Activated CD8-positive, alpha-beta memory T cell treated with anti-CD3 and anti-CD28 coated beads, Interleukin-2, amount 10 ng/mL, durations not matched to agents 7 days and 5 days (primary cell): ENCODE measurements at places on chromosomes 6 and 20.

GRCh38 chr6:75230484-75231325, 12.9 kb downstream of the COX7A2 start:
- peaks cover 2% of the 10 kb centered on the region for H3K4me1 ChIP-seq
- H3K27me3 ChIP-seq, result peaks cover 7% of the 10 kb centered on the region

- no peak overlapping the region for H3K4me3 ChIP-seq
- DNase-seq, result no peak
- no peaks in the 10 kb centered on the region for H3K36me3 ChIP-seq
- no peak overlapping the region for H3K27ac ChIP-seq
These were observed 53.7 kb upstream of the SLCO4A1 start for GRCh38 chr20:62588458-62589149.

DNA sequence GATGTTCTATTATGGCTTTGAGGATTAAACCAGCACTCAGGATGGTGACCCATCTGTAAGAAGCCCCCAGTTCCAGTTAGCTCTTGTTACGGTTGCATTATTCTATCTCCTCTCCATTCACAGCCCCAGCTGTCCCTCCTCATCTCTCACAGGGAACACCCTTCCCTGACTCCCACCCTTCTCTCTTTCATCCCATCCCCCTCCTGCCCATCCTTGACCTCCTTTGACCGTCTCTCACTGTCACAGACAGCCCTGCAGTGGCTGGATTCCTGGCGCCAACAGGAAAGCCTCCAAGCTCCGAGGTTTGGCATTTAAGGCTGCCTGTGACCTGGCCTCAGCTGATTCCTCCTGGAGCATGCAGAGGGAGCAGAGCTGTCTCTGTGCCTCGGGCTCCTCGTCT, 4.2 kb upstream of the BPIFB4 start:
- H3K36me3 ChIP-seq, result no peaks in the 10 kb centered on the region
- no peaks in the 10 kb centered on the region for H3K27me3 ChIP-seq
- H3K4me3 ChIP-seq, result no peak overlapping the region
- H3K4me1 ChIP-seq, result no peaks in the 10 kb centered on the region
- no peak overlapping the region for H3K27ac ChIP-seq

DNA sequence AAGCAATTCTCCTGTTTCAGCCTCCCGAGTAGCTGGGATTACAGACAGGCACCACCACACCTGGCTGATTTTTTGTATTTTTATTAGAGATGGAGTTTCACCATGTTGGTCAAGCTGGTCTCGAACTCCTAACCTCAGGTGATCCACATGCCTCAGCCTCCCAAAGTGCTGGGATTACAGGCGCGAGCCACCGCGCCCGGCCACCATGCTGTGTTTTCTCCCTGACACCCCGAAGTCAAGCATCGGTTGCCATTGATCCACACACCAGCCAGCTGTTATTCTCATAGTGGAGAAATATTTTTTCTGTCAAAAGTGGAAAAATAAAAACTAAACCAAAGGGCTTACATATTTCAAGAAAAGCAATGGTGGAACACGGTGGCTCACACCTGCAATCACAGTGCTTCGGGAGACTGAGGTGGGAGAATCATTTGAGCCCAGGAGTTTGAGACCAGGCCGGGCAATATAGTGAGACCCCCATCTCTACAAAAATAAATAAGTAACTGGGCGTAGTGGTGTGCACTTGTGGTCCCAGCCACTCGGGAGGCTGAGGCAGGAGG, 157.4 kb downstream of the ZMYND8 start:
- peaks cover 4% of the 10 kb centered on the region for H3K27me3 ChIP-seq
- DNase-seq, result no peak
- no peak overlapping the region for H3K4me3 ChIP-seq
- H3K36me3 ChIP-seq, result no peaks in the 10 kb centered on the region
- peaks cover 10% of the 10 kb centered on the region for H3K4me1 ChIP-seq
- H3K27ac ChIP-seq, result no peak overlapping the region

DNA sequence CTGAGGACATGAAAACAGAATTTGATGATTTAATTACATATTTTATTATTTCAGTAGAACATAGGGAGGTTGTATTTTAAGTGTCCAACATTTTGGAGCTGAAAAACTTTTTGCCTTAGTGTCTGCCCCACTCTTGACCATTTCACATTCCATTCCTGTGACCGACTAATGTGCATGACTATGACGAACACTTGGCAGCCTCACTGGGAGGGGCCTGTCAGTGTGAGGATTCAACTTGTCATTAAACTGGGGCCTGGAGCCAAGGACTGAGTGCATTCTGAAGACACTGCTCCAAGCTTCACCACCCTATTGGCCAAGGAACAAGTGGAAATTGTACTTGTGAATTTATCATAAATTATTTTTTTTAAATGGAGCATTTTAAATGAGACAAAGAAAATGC, 661.3 kb downstream of the BCKDHB start:
- no peak overlapping the region for H3K4me3 ChIP-seq
- H3K27me3 ChIP-seq, result no peaks in the 10 kb centered on the region
- no peak overlapping the region for H3K27ac ChIP-seq

GRCh38 chr6:28355743-28356665, 6.3 kb downstream of the ZKSCAN3 start:
- peaks cover 23% of the 10 kb centered on the region for H3K4me1 ChIP-seq
- H3K27me3 ChIP-seq, result no peaks in the 10 kb centered on the region
- H3K27ac ChIP-seq, result peak overlapping the region; percentile 85
- peak; percentile 77 for DNase-seq

GRCh38 chr6:4999586-4999985, 4.3 kb downstream of the RPP40 start:
- peaks cover 12% of the 10 kb centered on the region for H3K4me1 ChIP-seq
- H3K27ac ChIP-seq, result no peak overlapping the region
- H3K36me3 ChIP-seq, result peaks cover 2% of the 10 kb centered on the region

- no peaks in the 10 kb centered on the region for H3K27me3 ChIP-seq
- no peak overlapping the region for H3K4me3 ChIP-seq
- no peaks in the 10 kb centered on the region for H3K4me1 ChIP-seq
These were observed 42.8 kb downstream of the MCHR2 start for GRCh38 chr6:99951016-99951805.

DNA sequence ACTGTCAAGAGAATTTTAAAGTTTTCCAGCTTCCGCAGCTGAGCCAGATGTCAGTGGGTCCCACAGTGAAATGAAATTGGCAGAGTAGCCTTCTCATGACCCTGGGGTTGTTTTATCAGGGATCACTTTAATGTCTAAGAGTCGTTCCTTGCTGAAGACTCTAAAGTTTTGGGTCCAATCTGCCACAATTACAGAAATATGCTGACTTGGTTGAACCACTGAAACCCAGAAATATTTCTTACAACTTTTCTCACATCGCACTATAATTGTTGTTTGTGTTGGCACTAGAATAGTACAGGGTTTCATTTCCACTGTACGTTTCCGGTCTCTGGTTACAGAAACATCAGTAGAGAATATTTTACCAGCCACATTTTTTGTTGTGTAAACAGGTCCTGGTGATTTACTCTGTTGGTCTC, 109.0 kb downstream of the HMGCLL1 start:
- H3K4me3 ChIP-seq, result no peak overlapping the region
- H3K27ac ChIP-seq, result no peak overlapping the region
- no peak for DNase-seq
- H3K27me3 ChIP-seq, result no peaks in the 10 kb centered on the region
- H3K4me1 ChIP-seq, result no peaks in the 10 kb centered on the region

GRCh38 chr6:163750431-163751031, 336.0 kb downstream of the QKI start:
- peak overlapping the region; percentile 6 for H3K4me3 ChIP-seq
- H3K27ac ChIP-seq, result peak overlapping the region; percentile 67
- peaks cover 21% of the 10 kb centered on the region for H3K4me1 ChIP-seq
- H3K27me3 ChIP-seq, result peaks cover 8% of the 10 kb centered on the region

- peak overlapping the region; percentile 74 for H3K4me3 ChIP-seq
- peak; percentile 41 for DNase-seq
- H3K27me3 ChIP-seq, result peaks cover 50% of the 10 kb centered on the region
- no peaks in the 10 kb centered on the region for H3K36me3 ChIP-seq
These were observed 2.8 kb downstream of the SOX4 start for GRCh38 chr6:21596145-21596948.

DNA sequence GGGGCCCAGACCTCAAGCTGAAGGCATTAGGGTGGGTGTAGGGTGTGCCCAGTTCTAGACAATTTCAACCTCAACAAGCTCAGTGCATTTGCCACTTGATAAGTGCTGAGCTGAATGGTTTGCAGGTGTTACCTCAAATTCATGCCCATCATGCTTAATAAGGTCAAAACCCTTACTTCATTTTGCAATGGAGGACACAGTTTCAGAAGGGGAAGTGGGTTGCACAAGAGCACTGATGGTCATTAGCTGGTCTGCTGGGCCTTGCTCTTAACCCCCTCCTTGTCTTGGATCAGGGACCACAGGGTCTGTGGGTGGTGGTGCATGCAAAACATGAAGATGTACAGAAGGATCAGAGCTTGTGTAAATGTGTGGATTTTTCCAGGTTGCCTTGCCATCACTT, 71.0 kb upstream of the SIRPA start:
- no peaks in the 10 kb centered on the region for H3K4me1 ChIP-seq
- H3K36me3 ChIP-seq, result no peaks in the 10 kb centered on the region
- DNase-seq, result no peak
- no peak overlapping the region for H3K27ac ChIP-seq
- no peak overlapping the region for H3K4me3 ChIP-seq

DNA sequence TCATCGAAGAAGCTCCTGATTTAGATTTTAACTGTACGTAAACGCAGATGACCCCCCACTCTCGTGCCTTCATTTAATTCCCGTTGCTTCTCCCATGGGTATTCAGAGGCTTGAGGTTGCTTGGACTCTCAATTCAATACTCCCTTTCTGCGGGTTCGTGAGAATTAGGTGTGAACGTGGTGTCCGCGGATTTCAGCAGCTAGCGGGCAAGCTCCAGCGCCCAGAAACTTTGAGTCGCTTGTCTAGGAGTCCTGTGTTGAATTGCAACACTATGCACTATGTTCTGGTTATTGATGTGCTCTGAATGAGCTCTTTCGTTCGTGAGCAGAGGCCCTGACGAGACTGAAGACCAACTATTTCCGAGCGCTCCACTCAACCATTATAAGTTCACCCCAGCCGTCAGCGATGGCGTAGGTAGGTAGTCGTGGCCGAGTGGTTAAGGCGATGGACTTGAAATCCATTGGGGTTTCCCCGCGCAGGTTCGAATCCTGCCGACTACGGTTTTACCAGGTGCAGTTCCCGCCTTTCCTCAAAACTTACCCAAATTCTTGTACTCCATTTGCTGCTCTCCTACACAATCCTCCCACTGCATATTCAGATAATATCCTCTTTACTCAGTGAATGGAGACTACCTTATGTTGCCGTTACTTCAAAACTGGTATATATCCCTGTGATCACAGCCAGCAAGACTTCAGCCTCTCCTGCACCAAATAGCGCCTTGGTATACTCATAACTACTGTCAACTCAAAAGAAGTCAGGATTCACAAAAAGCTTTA, 72.6 kb upstream of the ZNF184 start:
- H3K4me1 ChIP-seq, result peaks cover 38% of the 10 kb centered on the region
- peak overlapping the region; percentile 66 for H3K4me3 ChIP-seq
- H3K27me3 ChIP-seq, result peaks cover 89% of the 10 kb centered on the region
- DNase-seq, result peak; percentile 68

DNA sequence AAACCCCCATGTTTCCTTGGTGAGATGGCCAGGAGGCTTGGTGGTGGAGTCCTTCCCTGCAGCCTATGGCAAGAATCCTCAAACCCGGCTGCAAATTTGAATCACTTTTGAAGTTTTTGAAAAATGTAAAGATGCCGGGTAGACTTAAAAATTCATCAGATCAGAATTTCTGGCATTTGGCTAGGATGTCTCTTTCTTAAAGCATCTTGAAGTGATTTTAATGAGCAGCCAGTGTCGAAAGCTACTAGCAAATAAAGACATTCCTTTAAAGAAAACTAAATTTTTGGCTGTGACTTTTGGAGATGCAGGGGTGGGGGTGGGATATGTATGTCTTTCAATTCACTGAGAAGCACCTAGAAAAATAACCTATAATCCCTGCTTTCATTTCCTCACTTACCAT, 25.6 kb upstream of the NOX3 start:
- H3K27ac ChIP-seq, result no peak overlapping the region
- no peak overlapping the region for H3K4me3 ChIP-seq
- peaks cover 2% of the 10 kb centered on the region for H3K36me3 ChIP-seq
- peaks cover 22% of the 10 kb centered on the region for H3K27me3 ChIP-seq
- no peaks in the 10 kb centered on the region for H3K4me1 ChIP-seq

DNA sequence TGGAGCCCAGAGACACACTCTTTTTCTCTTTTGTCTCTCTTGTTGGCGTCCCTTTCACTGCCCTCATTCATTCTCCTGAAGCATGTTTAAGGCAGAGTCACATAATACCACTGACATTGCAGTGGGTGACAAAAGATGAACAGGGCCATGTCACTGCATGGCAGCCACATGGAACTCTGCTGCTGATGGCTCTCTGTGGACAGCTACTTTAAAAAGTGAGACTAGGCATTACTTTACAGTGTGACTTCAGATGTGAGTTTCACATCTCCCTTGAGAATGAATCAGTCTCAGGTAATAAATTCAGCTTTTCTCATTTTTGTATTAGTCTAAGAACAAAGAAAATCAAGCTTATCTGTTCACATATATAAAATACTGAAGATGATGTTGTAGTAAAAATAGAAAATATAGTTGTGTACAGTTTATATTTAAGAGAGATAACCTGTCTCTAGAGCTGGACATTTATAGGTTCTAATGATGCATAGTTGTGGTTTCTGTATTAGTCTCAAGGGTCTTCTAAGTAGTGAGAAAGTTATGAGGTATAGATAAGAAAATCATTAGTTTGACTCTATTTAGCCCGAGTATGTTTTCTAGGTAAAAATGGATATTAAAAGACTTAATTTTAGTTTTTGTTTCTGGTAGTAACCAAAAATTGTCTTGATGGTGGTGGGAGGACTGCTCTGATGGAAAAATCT, 6.1 kb downstream of the MRS2 start:
- no peak overlapping the region for H3K27ac ChIP-seq
- peaks cover 36% of the 10 kb centered on the region for H3K36me3 ChIP-seq
- DNase-seq, result no peak
- H3K4me1 ChIP-seq, result peaks cover 18% of the 10 kb centered on the region

DNA sequence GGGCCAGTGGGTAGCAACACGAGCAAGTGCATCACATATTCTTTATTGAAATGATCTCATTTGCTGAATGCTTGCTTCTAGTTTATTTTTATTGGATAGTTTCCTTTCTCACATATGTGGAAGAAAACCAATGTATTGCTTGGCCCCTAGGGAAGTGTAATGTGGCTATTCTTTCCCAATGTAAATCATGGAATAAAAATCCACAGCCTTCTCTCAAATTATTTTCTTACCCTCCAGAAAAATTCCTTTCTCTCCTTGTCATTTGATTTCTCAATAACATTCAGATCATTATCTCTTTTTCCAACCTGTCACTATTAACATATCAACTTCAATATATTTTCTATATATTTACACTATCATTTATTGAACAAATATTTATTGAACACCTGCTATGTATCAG, 51.9 kb upstream of the PTPRK start:
- H3K4me1 ChIP-seq, result peaks cover 6% of the 10 kb centered on the region
- no peaks in the 10 kb centered on the region for H3K36me3 ChIP-seq
- H3K27ac ChIP-seq, result no peak overlapping the region
- no peak overlapping the region for H3K4me3 ChIP-seq
- DNase-seq, result no peak
